ENCODE measurements at places on chromosomes 16 and 17.

- DNase-seq = no peak
Observed at GRCh38 chr17:31561469-31562375, 170.2 kb downstream of the RAB11FIP4 start.

- DNase-seq = no peak
Observed at GRCh38 chr16:31215287-31216162, 1.4 kb downstream of the PYDC1 start.

GRCh38 chr17:73215447-73215846, 22.6 kb downstream of the COG1 start:
- no peak for DNase-seq

GRCh38 chr17:73166731-73167581, 2.1 kb downstream of the SSTR2 start:
- no peak for DNase-seq

- DNase-seq = no peak
Observed at GRCh38 chr16:81921085-81921814, 90.0 kb downstream of the SDR42E1 start.

DNA sequence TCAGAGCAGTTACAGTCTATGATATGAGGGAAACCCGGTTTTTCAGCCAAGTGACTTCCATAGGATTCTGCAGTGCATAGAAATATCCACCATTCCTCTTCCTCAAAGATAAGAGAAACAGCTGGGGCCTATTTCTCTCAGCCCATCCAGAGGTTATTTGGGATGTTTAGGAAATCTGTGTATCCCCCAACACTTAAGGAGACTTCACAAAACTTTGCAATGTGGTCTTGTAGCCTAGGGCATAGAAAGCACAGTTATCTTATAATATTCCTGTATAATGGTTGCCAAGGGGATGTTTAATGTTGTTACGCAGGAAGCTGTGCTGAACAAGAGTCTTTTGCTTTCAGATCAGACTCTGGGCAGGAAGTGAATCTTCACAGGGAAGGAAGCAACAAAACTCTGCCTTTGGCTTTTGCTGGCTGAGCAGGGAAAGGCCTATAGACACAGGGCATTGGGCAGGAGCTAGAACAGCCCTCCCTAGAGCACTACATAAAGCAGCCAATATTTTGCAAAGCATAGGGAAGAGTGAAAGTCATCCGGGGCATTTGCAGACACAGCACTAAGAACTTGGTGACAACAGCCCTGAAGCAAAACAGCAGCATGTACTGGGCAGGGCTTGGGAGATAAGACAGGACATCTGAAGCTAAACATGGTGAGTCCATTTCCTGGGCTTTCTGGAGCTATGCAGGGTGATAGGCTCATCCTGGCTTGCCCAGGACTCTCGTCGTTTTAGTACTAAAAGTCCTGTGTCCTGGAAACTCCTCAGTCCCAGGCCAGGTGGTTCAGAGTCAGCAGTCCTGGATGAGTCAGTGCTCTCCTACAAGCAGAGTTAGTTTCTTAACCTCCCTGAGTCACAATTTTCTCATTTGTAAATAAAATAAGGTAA, 18.7 kb upstream of the BEAN1 start:
- no peak for DNase-seq

DNA sequence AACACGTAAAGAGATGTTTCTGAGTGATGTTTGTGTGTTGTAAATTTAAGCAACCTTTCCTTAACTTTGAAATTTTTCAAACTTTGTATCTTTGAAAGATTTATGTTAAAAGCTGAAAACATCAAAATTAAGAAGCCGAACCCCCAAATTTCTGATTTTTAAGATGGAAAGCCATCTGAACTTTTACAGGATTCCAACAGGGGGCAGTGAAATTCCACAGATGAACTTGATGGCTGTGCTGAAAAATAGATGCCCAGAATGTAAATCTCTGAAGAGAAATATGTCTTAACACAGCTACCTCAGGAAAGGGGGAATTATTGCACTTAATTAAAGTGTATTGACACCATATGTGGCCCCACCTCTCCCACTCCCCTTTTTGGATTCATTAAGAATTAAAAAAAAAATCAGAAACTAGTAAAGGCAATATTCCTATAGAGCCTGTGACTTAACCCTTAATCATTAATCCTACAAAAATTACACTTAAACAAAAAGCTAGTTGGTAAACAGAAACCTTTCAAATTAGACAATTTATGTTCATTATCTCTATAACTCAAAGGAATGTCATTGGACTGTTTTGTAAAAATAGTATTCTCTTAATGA, 597.9 kb downstream of the KCNJ2 start:
- no peak for DNase-seq

DNA sequence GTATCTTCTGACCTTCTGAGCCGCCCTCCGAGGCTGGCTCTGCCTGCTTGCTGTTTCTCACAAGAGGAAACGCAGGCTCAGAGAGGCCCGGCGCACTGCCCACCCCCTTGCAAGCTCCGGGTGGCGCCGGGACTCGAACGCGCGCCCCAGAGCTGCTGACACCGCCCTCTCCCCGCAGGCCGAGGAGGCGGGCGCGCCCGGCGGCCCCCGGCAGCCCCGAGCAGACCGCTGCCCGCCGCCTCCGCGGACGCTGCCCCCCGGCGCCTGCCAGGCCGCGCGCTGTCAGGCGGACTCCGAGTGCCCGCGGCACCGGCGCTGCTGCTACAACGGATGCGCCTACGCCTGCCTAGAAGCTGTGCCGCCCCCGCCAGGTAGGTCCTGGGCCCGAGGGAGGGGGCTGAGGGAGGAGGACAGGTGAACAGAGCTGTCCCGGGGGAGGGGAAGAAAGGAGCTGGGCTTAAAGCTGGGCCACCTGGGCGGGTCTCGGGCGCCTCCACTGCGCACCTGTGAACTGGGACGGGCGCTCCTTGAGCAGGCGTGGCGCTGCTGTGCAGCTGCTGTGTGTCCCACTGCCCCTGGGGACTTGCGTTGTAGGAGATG, 18.2 kb downstream of the WFDC1 start:
- DNase-seq = no peak

DNA sequence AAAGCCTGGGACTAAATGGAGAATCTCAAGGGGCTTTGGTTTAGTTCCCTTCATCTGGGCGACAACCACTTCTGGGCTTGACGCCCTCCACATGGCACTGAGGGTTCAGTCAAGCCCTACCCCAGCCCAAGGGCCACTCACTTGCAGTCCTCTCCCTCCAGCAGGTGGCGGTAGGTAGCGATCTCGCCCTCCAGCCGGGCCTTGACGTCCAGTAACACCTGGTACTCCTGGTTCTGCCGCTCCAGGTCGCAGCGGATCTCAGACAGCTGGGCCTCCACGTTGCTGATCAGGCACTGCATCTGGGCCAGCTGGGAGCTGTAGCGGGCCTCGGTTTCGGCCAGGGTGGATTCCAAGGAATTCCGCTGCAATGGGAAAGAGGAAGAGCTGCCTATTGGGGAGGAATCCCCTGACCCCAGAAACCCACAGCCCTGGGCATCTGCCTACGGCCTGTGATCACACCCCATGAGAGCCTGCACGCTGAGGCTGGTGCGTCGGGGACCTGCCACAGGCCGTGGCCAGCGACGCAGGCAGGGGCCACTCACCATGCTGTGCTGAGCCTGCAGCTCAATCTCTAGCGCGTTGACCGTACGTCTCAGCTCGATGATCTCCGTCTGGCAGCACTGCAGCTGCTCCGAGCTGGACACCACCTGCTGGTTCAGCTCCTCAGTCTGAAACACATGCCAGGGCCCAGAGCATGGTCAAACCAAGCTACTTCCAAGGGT, 2.7 kb downstream of the KRT36 start:
- DNase-seq = no peak

DNA sequence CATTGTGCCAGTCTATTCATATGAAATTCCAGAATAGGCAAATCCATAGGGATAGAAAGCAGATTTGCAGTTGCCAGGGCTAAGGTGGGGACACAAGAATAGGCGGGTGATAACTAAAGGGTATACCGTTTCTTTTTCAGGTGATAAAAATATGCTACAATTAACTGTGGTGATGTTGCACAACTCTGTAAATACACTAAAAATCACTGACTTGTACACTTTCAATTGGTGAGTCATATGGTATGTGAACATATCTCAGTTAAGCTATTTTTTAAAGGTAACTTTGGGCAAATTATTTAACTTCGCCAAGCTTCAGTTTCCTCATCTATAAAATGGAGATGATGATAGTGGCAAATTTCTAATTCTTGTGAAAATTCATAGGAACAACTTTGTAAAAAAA, 65.9 kb downstream of the CDYL2 start:
- no peak for DNase-seq

DNA sequence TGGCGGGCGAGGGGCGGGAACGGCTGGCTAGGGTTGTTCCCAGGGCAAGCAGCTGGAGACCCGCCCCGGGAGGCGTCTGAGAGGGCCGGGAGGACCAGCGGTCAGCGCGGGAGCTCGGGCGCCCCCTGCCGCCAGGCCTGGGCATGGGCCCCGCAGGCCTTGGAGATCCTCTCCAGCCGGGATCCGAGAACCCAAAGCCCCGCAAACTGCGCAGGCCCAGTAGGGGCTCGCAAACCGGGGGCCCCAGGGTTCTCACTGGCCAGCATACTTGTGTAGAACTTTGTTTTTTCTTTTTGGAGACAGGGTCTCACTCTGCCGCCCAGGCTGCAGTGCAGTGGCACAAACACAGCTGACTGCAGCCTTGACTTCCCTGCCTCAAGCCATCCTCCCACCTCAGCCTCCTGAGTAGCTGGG, 20.8 kb upstream of the ZNF423 start:
- no peak for DNase-seq

- DNase-seq = no peak
Observed at GRCh38 chr17:35289222-35289621, 46.4 kb downstream of the SLFN5 start.

- DNase-seq = no peak
Observed at GRCh38 chr16:62829607-62830006, 793.4 kb upstream of the CDH8 start.

GRCh38 chr17:77374170-77374936, 233.6 kb downstream of the SEC14L1 start:
- no peak for DNase-seq

- DNase-seq = no peak
Observed at GRCh38 chr17:16281351-16281750, 64.3 kb downstream of the PIGL start.

DNA sequence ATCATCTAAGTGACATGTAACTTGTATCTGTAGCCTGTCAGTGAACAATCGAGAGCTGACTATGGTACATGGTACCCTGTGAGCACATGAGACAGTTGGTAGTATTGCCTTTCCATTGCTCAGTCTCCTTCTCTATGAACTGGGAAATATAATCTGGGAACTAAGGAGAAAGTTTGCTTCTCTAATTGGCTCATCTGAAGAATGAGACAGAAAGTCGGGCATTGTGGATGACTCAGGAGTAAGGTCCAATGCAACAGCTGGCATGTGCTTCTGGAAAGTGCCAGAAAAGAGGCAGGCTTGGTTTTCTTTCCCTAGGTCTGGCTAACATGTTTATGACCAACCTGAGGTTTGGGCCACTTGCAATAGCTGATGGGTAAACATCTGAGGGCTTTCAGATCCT, 51.9 kb downstream of the ZZEF1 start:
- DNase-seq = no peak

DNA sequence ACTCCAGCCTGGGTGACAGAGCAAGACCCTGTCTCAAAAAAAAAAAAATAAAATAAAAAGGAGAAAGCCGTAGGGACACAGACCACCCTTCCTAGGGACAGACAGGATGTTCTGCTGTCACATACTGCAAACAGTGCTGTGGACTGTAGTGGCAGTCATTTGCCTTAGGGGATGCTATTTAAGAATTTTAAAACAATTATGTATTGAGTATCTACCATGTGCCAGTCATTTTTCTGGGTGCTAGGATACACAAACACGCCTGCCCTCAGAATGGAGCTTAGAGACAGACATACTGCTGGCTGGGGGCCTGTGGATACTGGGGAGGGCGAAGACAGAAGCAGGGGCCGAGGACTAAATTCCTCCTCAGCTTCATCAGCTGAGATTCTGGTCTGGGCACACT, 45.5 kb downstream of the MRC2 start:
- DNase-seq = no peak

GRCh38 chr16:79874391-79874790, 273.9 kb upstream of the MAF start:
- DNase-seq = no peak

DNA sequence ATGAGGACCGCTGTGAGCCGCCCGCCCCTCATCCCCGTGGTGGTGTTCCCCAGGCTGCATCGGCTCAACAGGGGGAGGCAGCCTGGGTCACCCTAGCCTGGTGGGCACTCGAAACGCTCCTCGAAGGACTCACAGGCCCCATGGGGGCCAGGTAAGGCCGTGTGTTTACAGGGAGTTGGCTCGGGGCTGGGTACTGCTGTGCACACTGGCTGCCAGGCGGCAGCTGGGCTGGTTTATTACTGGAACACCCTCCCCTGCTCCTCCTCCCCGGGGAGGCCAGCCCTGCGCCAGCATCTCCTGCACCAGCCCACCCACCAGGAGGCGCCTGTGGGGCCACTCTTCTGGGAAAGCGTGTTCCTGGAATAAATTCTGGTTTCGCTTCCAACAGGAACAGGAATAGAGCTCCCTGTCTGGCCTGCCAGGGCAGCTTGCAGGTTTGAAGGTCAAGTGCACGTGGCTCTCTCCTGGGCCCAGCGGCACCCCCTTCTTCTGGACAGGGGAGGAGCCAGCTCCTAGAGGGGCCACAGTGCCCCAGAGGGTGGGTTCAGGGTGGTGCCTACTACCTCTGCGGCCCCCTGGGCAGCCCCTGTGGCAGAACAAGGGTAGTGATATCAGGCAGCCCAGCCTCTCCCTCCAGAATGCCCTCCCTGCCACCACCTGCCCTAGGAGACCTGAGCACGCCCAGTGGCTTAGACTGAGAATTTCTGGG, 11.3 kb downstream of the MCRIP1 start:
- no peak for DNase-seq

DNA sequence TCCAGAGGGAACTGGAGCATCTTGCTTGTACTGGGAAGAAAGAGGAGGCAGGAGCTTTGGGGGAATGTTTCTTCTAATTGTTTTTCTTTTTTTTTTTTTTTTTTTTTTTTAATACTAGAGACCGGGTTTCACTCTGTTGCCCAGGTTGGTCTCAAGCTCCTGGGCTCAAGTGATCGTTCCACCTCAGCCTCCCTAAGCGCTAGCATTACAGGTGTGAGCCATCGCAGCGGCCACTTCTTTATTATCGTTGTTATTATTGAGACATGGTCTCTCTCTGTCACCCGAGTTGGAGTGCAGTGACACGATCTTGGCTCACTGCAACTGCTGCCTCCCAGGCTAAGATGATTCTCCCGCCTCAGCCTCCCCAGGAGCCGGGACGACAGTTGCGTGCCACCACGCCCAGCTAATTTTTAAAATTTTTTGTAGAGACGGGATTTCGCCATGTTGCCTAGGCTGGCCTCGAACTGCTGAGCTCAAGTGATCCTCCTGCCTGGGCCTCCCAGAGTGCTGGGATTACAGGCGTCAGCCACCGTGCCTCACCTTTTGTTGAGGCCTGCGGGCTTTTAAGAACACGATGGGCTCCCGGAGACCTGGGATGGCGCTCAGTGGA, 137.3 kb upstream of the GSE1 start:
- no peak for DNase-seq
